ENCODE measurements at places on chromosomes 6 and 20.

GRCh38 chr6:37524025-37524969 is 24.6 kb upstream of the CCDC167 start:
- no peak for DNase-seq

- DNase-seq, result peak; percentile 50
These were observed 81.7 kb upstream of the NFATC2 start for GRCh38 chr20:51624157-51624731.

DNA sequence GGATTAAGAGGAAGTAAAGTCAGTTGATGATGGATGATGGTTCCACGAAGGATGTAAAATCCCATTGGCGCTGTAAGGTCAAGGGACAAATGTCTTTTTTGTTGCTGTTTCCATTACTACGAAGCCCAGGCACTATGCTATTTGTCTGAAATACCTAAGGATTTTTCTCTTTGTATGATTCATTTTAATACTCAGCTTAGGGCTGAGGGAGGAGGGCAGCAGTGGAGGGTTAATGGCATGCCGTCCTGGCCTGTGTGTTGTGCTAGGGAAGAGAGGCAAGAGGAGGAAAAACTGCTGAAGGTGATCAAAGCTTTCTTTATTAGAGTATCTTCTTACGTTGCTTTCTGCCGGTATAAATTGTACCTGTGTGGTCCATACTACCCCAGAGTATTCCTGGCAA is 6.5 kb upstream of the SMOC2 start:
- DNase-seq, result no peak

DNA sequence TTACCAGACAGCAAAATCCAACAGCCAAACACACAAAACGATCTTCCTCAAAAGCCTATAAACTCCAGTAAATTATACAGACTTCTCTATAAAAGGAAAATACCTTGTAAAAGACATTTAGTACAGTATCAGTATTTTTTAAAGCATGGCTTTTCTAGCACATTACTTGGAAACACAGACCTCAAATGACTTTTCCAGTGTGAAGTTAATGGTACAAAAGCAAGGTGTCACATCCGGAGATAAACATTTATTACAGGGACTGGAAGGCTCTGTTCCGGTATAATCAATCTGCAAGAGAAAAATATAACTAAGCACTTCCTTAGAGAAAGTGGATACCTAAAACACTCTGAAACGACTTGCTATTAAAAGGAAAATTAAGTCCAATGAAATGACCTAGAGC is 17.1 kb downstream of the TMEM30A start:
- DNase-seq, result no peak

DNA sequence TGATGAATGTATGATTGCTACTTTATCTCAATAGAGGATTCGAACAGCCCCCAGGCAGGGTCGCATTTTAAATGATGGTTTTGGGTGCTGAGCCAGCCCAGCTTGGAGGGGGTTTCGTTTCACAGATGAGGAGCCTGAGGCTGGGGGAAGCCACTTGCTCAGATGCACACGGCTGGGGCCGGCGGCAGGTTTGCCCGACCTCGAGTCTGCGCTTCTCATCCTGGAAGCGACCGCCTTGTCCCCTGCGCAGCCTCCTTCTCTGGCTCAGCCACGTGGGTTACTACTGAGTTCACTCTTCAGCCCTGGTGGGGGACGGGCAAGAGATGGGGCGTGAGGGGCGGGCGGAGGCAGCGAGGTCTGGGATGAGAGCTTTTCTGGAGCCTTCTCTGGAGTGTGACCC is 25.3 kb downstream of the NTSR1 start:
- no peak for DNase-seq

DNA sequence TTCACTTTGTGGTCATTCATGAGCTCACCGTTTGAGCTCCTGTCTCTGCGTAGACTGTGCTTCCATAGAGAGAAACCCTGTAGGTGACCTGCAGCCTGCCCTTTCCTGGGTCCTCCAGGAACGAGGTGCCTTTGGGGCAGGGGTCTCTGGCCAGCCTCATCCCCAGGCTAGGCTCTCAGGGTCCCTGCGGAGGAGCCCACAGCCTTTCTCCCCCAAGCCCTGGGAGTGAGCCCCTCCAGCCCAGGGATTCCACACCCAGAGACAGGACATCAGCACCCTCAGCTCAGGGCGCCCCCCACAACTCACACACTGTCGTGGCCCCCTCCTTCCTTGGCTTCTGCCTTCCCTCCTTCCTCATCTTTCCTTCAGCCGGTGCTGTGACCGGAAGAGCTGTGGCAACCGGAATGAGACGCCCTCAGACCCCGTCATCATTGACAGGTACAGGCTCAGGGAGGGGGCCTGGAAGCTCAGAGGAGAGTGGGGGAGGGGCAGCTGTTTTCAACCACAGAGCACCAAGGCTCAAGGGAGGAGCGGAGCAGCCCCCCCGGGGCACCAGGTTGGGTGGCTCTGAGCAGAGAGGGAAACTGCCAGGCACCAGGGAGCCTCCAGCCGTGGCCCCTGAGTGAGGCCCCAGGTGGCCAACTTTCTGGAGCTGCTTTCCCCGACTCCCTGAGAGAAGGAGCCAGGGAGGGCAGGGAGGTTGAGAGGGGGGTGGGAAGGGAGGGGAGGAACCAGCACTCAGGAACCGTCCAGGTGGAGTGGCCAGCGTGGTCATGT is 16.8 kb downstream of the EBF4 start:
- no peak for DNase-seq

GRCh38 chr6:106051226-106051625 is 34.9 kb upstream of the PRDM1 start:
- DNase-seq, result no peak

DNA sequence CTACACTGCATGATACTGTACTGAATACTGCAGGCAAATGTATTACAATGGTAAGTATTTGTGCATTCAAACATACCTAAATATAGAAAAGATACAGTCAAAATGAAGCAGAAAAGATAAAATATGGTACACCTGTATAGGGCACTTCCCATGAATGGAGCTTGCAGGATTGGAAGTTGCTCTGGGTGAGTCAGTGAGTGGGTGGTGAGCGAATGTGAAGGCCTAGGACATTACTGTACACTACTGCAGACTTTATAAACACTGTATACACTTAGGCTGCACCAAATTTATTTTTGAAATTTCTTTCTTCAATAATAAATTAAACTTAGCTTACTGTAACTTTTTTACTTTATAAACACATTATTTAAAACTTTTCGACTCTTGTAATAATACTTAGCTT is 213.1 kb downstream of the ATXN1 start:
- no peak for DNase-seq

DNA sequence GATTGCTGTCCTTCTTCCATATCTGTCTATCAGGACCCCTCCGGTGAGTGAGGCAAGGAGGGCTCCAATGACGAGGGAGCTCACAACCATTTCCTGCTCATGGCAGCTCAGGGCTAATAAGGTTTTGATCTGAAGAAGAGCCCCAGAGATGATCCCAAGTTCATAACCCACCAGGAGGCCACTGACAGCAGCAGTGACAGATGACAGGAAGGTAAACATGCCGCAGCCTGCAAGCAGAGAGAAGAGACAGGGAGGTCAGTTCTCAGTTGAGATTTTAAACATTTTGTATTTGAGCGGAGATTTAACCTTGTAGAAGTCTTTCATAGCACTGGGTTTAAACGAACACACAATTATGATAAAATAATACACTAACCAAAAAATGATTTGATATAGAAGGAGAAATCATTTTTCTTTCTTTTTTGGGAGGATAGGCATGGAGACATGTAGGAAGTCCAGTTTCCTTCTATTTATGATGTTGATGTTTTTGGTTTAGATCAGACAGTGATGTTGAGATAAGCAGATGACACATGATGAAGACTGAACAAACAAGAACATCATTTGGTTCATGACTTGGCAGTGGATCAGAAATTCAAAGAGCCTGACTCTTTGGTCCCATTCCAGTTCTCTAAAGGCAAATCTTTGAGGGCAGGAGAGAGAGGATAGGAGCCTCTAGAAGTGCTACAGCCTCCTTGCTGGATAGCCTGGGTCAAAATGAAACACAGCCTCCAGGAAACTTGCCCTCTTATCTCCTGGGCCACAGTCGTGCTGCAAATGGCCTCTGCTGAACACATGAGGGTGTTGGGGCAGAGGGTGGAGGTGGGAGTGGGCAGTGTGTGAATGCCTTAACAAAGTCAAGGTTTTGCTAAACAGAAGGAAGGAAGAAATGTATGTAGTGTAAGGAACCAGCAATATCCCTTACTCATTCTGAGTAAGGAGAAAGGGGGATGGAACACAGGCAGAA is 22.6 kb downstream of the SLC2A12 start:
- no peak for DNase-seq

DNA sequence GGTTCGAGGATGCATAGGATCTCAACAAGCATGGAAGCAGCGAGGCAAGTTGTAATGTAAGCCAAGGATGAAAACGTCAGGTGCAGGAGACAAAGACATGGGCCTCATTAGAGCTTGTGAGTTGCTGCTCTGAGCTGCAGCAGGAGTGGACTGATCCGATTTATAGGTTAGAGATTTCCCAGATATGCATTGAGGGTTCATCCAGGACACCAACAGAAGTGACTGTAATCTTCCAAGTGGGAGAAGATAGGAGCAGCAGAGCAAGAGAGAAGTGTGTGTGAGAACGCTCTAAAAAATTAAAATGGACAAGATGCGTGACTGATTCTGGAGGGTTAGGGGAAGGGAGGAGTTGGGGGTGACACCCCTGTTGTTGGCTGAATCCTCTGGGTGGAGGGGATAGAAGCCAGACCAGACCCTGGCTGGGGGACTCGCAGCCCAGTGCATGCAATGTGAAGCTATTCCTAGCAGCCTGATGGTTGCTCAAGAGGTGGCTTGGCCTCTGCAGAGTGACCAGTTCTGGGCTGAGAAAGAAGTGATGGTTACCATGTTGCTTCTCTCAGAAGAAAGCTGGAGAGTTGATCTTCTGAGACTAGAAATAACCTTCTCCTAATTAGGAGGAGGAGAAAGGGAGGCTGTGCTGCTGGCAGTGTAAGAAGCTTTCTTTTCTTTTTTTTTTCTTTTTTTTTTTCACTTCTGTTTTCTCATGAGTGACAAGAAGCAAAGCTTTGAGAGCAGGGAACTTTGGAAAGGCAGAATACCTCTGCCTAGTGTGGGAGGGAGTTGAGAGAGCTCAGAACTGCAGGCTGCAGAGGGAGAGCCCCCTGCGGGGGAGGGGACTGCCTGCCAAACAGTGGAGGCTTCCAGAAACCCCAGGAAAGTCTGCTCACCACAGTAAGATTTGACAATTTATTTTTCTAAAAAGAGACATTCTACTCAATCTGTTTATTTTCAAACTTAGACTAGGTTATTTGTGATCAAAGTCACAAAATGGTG is 116.9 kb downstream of the SLX4IP start:
- DNase-seq, result no peak

DNA sequence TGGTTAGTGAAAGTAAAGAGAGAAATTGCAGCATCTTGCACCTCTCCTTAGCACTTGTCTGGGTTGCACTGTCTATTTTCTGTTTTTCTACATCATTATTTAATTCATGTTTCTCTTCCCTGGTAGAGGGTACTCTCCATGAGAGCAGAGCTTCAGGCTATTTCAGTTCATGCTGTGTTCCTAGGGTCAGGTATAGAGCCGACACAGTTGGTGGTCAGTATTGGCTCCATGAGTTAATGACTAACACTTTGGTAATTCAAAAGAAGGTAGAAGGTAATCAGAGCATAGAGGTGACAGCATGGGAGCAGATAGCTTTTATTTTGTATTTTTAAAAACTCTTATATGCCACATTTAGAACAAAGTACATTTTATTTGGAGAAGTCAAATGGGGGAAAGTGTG is 42.7 kb downstream of the RIMS1 start:
- DNase-seq, result no peak

DNA sequence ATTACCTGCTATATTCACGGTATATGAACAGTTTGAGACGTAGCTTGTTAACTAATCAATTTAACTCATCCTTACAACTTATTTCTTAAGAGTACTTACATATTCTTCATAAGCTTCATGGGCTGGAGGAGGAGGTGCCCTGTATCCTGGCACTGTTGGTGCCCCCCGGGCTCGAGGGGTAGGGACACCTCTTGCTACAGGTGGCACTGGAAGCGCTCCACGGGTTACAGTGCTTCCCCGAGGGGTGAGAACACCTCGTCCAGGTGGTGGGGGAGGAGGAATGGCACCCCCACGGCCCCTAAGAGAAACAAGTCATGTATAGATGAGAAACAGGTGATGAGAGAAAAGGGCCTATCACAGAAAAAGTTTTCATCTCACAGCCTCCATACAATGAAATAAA is 391.5 kb downstream of the KHDRBS2 start:
- no peak for DNase-seq

GRCh38 chr20:44398335-44398734 is 42.8 kb downstream of the HNF4A start:
- DNase-seq, result no peak

GRCh38 chr20:16393836-16394235 is 179.4 kb downstream of the KIF16B start:
- DNase-seq, result no peak

GRCh38 chr6:164628302-164628931 is 681.0 kb downstream of the C6orf118 start:
- DNase-seq, result no peak

DNA sequence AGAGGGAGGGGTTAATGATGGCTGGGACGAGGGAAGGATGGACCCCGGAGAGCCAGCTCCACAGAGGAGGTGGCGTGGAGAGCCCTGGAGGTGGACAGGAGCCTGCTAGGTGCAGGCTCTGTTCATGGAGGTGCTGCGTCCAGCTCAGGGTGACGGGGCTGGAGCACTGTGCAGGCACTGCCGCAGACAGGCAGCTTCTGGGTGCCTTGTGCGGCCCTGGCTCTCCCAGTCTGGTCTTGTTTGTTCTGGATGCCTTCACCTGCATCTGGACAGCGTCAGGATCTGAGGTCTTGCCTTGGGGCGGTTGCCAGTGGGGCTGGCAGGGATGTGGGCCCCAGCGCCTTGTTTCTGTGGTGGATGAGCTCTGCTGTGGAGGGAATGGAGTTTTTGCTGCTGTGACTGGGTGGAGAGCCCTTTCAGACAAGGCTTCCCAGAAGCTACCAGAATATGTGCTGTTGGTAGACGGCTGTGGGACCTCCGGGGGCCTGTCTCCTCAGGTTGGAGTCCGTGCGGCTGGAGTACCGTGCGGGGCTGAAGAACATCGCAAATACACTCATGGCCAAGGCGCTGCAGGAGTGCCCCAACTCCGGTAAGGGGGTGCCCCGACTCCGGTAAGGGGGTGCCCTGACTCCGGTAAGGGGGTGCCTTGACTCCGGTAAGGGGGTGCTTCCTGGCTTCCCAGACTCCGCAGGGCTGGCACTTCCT is 7.8 kb upstream of the C20orf204 start:
- no peak for DNase-seq

GRCh38 chr6:28693033-28693750 is 167.5 kb downstream of the GPX5 start:
- DNase-seq, result no peak

GRCh38 chr6:24441599-24441904 is 38.8 kb downstream of the MRS2 start:
- DNase-seq, result no peak

DNA sequence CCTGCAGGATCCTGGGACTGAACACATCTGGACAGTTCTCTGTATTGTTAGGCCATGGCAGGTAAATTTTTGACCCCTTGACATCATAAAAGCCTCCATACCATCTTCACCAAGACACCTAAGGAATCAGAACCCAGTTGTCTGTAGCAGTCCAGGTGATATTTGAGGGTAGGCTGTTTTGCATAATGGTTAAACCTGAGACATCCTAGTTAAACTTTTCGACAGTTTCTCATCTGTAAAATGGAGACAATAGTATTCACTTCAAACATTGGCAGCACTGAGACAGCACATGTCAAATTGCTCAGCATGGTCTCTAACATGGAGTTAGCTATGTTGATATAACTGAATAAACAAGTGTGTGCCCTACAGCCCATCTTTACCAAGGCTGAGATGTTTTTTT is 24.8 kb downstream of the C6orf62 start:
- no peak for DNase-seq
